ENCODE measurements at places on chromosomes 3 and 15.
A peak's percentile ranks its signal among the peaks of the same experiment; 100 is the strongest.

DNA sequence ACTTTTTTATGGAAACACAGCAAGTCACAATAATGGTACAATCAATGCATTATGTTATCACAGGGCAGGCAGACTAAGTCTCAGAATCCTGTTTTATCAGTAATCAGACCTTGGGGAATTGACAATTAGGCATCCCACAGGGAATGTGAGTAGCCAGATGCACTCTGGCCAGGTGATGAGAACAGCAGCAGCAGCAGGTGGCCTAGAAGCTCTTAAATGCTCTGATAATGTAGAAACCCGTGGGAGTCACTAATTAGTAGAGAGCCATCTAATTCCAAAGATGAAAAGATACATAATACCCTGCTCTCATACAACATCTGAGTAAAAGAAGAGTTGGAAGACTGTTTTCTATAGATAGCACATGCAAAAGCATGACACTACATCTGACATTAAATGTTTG, 12.6 kb downstream of the CEP152 start:
- DNase-seq, result no peak

DNA sequence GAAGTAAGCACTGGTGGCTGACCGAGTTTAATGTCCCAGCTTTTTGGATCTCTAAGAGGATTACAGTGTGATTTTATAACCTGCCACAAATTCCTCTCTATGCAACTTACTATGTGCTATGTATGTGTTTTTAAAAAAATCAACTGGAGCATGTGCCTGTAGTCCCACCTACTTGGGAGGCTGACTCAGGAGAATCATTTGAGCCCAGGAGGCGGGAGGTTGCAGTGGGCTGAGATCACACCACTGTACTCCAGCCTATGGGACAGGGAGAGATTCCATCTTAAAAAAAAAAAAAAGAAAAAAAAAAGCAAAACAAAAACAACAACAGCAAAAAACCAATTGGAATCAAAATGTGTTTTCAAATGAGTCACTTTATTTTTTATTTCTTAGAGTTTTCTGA, 29.6 kb downstream of the DUT start:
- no peak for DNase-seq

DNA sequence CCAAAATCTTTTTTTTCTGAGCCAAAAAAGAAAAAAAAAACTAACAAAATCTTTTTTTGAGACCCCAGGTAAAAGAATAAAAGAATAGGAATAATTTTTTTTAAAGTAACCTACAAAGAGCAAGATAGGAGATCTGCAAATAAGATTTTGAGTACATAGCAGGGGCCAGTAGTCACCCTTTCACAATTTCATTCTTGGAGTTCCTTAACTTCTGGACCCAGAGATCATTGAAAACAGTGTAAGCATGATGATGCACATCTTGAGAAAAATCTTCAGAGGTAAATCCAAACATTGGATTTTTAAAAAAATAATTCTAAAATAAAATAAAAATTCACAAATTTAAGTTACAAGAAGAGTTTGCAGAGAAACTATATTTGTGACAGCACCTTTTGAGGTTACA, 18.8 kb downstream of the TFRC start:
- DNase-seq, result no peak

- no peak for DNase-seq
Observed at GRCh38 chr3:46447228-46447985, 17.3 kb downstream of the LTF start.

DNA sequence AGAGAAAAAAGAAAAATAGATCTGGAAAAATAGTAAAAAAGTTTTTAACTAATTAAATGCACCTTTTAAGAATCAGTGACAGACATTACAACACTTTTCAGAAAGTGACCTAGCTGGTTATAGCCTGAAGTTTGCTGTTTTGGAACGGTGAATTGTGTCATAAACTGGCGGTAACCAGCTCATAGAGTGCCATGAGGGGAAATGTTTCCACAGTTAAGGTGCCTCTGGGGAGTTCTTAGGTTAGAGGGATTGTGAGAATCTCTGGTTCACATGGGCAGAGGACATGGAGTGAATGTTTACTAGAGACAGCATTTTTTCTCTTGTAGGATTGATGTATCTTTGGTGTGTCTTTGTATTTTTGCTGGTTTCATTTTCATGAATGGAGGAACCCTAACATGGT, 2.8 kb downstream of the TBC1D23 start:
- DNase-seq, result no peak

- no peak for DNase-seq
Observed at GRCh38 chr3:113266738-113267137, 55.4 kb downstream of the BOC start.

DNA sequence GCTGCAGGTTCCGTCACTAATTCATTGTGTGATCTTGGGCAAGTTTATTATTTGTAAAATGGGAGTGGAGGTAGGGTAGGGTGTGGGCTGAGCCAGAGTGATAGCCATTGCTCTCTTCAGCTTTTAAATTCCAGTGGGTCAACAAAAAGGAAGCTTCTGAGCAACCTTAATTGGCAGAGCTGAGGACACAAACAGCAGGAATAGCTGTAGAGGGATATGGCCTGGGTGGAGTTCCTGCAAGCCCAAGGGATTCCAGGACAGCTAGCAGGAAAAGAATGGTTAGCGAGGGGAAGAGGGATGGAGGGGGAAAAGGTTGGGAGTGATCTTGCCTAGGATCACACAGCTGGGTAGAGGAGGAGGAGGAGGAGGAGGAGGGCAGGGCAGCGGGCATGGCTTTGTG, 11.4 kb downstream of the CCK start:
- DNase-seq, result no peak

- DNase-seq, result no peak
Observed at GRCh38 chr3:146131616-146132410, 29.2 kb downstream of the PLOD2 start.

DNA sequence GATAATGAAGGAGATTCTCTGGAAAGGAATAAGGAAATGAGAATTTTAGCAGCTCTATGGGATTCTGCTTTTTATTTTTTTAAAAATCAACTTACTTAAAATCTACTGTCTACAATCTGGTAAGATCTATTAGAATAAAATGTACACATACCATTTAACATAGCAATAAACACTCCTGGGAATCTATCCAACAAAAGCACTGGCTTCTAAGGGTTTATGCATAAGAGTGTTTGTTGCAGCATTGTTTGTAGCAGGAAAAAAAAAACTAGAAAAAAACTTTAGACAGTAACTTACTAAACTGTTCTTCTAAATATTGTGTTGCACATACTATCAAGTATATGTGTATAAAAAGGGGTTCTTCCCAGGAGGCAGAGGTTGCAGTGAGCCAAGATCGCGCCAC, 15.7 kb upstream of the RBP1 start:
- no peak for DNase-seq

GRCh38 chr3:132519914-132520313, 77.2 kb upstream of the ACKR4 start:
- DNase-seq, result no peak

DNA sequence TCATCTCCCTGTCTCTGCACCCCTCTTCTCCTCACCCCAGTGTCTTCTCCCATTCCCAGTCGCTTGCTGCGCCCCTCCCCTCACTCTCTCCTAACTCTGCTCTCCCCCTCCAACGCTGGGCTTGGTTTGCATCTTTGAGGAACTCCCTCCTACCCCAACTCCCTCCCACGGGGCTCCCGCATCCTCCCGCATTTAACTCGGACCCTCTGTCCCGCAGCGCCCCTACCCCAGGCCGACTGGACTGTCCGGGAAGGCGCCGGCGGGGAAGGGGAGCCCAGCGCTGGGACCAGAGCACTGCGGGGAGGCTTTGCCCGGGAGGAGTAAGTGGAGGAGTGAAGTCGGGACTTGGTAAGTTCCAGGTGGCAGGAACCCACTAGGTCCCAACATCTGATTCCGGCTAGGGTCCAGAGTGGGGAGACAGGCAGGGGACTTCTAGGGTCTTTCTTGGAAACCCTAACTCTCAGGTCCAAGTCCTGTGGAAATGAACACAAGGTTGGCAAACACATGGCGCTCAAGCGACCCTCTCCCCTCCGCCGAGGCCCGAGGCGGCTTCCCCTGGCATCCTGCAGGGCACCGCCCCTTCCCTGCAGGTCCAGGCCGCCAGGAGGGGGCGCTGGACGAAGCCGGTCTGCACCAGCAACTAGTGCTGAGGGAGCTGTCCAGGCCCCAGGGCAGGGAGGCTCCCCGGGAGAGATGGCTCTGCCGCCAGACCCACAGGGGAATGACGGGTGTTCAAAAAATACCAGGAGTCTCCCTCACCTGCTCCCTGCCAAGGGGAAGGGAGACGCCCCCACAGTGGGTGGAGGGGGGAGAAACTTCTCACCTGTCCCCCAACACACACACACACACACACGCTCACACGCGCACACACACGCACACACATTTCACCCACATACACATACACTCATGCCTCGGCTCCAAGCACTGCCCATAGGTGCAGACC, 53.2 kb downstream of the LHFPL4 start:
- peak; percentile 93 for DNase-seq

DNA sequence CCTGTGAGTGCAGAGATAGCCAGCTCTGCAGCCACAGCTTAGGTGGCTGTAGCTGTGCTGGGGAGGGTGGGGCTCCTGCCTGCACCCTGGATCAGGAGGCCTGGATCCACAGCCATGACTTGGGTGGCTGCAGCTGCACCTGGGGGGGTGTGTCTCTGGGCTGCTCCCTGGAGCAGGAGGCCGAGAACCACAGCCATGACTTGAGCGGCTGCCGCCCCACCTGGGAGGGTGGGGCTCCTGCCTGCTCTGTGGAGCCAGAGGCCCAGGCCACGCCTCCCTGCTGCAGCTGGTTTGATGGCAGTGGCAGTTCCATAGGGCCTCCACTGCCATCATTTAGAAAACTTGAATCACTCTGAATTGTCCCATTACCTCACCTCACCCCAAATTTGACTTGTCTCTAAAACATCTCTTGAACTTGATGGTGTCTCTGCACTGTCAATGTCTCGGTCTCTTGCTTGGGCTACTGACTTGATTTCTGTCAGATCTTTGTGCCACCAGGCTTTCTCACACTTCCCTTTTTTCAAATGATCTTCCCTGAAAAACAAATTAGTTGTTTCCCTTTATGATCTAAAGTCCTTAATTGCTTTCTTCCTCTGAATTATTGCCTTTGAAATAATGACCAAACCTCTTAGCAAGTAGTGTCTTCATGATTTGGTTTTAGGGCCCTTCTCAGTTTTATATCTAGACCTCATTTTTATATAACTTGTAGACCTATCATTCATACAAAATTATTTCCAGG, 313.2 kb upstream of the MME start:
- DNase-seq, result no peak

DNA sequence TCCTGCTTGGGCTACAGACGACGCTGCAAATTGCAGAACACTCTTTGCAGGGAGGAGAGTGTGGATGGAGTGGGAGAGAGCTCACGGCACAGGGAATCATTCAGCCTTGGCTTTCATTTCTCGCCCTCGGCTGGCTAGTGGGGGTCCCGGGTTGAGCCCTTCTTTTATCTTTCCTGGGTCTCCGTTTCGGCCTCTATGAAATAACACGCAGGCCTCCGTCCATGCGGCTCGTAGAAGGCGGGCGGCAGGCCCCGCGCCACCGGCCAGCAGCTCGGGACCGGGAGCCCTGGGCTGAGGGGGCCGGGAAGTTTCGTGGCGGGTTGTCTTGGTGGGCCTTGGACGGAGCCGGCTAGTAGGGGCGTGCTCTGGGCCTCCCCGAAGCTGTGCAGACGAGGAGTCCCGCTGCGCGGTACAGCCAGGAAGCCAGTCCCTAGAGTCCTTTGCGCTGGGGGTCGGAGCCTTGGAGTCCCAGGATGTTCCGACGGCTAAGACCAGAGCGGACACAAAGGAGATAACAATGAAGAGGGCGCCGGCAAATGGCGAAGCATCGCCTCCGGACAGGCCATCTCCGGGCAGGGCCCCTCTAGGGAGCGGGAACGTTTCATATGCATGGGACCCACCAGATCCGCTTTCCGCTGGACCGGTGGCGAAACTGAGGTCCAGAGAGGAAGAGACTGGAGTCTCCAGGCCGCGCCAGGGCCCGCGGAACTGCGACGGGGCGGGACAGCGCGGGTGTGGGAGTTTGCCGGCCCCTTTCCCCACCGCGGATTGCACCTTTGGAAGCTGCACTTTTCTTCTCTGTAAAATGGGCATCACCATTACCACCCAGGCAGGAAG, 4.3 kb downstream of the RNU6-1 start:
- no peak for DNase-seq

DNA sequence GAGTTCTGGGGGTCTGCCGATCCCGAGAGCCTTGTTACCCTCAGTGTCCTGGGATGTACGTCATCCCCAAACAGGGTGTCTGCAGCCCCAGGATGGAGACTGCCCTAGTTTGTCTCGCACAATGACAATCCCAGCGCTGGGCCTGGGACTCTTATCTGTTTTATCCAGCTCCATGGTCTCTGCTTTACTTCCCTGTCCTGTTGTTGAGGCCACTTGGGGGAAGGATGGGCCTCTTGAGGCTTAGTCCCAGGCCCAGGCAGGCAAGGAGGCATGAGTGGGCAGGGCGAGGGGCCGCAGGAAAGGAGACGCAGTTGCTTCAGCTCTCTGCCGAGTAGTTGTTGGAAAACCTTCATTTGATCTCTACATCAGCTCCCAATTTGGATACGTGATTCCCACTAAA, 17.4 kb downstream of the SMAD6 start:
- no peak for DNase-seq

DNA sequence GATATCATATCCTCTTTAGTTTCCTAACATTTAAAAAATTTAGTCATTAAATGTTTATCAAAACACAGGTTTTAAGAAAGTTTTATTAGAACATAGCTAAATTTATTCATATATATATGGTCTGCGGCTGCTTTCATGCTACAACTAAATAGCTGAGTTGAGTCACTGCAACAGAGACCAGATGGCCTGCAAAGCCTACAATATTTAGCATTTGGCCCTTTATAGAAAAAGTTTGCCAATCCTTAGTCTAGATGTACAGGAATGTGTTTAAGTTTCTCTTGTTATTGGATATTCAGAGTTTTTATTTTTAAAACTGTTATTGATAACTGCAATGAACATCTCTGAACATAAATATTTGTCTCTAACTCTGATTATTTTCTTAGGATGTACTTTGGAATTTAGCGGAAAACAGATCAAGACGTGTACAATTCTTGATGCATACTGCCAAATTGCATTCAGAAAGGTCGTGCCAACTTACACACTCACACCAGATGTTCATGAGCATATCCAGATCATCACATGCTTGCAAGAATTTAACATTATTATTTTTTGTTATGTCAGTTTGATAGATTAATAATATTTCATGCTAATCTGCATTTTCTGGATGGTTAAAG, 157.9 kb downstream of the STAC start:
- no peak for DNase-seq

- DNase-seq, result no peak
Observed at GRCh38 chr3:195285372-195285771, 14.4 kb upstream of the XXYLT1 start.

DNA sequence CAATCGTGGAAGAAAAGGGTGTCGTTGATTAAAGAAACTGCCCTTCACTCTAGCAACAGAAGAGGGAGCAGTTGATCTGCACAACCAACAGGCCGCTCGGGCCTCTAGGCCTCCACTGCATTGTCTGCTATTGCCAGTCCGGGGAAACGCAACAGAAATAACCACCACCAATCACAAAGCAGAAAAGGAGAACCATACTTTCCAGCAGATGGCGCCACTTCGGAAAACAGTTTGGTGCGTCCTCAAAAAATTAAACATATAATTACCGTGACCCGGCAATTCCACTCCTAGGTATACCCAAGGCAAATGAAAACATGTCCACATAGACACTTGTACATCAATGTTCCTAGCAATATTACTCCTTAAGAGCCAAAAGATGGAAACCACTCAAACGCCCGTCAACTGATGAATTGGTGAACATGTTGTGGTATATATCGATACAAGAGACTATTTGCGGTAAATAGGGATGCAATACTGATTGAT, 154.1 kb downstream of the TJP1 start:
- peak; percentile 82 for DNase-seq

All from H54 (cell line).